ENCODE measurements at places on chromosomes 1 and 21.

- H3K27me3 ChIP-seq = no peaks in the 10 kb centered on the region
- H3K27ac ChIP-seq = no peak overlapping the region
- no peak overlapping the region for H3K4me3 ChIP-seq
- H3K36me3 ChIP-seq = peaks cover 82% of the 10 kb centered on the region
Measured at GRCh38 chr1:201137579-201138310, 10.8 kb upstream of the ASCL5 start.

- DNase-seq = peak; percentile 100
- H3K4me1 ChIP-seq = peaks cover 4% of the 10 kb centered on the region
Measured at GRCh38 chr1:21607549-21608529, 61.3 kb downstream of the RAP1GAP start.

- no peaks in the 10 kb centered on the region for H3K36me3 ChIP-seq
- H3K4me3 ChIP-seq = no peak overlapping the region
Measured at GRCh38 chr21:30027986-30028385, 88.2 kb upstream of the GRIK1 start.

GRCh38 chr1:65330021-65330420, 20.7 kb downstream of the DNAJC6 start:
- H3K4me1 ChIP-seq = no peaks in the 10 kb centered on the region
- DNase-seq = no peak
- no peak overlapping the region for H3K27ac ChIP-seq
- no peaks in the 10 kb centered on the region for H3K27me3 ChIP-seq

DNA sequence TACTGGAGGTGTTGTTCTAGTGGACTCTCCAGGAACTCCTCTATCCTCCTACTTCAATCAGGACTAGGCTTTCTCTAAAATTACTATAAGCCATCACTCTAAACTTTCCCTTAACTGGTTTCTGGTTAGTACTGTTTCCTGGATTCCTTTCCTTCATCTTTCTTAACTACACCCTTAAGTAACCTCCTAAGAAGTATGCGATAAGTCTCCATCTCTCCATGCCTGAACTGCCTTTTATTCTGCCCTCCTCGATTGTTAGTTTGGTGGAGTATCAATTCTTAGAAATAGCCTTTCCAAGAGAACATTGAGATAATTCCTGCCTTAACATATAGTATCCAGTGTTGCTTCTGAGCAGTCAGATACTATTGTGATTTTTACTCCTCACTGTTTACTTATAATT, 162.9 kb upstream of the PDE4B start:
- H3K4me1 ChIP-seq = no peaks in the 10 kb centered on the region
- no peak overlapping the region for H3K27ac ChIP-seq
- no peak overlapping the region for H3K4me3 ChIP-seq
- no peak for DNase-seq
- no peaks in the 10 kb centered on the region for H3K36me3 ChIP-seq
- no peaks in the 10 kb centered on the region for H3K27me3 ChIP-seq

DNA sequence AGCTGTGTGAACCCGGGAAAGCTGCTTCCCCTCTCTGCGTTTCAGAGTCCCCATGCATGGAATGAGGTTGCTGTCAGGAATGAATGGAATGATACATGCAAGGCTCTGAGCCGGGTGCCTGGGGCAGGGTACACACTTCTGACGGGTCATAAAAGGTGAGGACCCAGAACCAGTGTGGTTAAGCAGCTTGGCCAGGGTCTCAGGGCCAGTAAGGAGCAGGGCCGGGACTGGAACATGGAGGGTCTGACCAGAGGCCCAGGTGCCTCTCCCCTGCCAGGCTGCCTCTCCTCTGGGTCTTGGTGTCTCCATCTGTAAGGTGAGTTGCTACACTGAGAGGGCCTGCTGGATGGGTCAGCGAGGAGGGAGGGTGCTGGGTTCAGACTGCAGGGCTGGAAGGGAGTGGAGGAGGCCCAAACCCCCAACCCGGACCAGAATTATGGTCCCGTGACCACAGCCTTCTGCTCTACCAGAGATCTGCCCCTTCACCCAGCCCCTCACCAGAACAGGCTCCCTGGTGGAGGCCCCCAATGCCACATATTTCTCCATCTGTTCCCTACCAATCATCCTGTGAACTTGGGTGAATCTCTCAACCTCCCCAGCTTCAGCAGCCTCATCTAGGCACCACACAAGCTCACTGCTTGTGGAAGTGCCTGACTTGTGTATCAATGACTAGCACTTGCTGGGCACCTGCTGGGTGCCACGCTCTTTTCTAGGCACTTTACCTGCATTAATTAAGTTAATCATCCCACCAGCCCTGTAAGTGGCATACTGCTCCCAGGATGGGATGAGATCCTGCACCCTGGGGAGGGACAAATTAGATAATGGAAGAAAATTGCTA, 16.2 kb upstream of the LRP8 start:
- no peak overlapping the region for H3K27ac ChIP-seq
- H3K27me3 ChIP-seq = no peaks in the 10 kb centered on the region
- H3K4me1 ChIP-seq = no peaks in the 10 kb centered on the region
- H3K4me3 ChIP-seq = no peak overlapping the region

DNA sequence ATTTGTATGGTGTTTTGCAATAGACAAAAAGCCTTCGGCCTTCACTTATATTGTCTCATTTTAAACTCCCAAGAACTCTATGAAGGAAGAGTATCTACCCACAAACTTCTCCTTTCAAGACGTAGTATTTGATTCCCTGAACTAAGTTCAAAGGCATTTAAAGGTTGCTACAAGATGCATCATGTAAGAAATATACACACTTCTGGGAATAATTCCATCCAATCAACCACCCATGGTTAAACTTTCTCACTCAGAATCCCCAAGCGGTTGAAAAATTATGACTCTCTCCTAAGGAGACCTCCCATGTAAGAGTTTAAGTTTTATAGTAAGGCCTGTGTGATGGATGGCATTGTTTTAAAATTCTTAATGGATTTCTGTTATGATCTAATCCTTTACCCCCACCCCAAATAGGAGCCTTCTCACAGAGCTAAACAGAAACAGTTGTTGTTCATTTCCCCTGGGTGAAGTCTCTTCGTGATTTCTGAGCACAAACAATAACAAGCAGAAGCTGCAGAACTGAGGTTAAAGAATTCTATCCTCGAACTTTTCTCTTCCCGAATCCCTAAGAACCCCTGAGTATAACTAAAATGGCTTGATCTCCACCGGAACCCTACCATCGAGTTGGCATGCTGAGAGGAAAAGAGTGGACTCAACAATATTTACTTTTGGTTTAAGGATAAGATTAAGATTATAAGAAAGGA, 185.0 kb downstream of the TGFBR3 start:
- peaks cover 2% of the 10 kb centered on the region for H3K4me1 ChIP-seq
- no peak for DNase-seq
- no peaks in the 10 kb centered on the region for H3K27me3 ChIP-seq
- no peak overlapping the region for H3K27ac ChIP-seq

DNA sequence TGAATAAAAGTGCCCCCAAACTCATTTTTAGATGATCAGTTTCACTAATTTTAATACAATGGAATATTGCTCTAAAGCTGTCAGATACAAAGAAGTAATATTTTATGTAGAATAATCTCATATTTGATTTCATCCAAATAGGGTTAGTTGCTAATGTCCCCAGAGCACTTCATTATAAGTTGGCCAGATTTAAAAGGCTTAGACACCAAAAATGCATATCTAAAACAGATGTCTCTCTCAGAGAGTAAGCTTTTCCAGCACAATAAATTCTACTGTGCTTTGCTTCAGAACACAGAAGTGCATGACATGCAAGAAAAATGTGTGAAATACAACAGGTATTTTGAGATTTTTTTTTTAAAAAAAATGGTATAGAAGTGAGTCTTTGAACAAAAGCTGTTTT, 194.2 kb downstream of the LRRIQ3 start:
- H3K4me1 ChIP-seq = no peaks in the 10 kb centered on the region
- no peak overlapping the region for H3K27ac ChIP-seq
- H3K27me3 ChIP-seq = no peaks in the 10 kb centered on the region
- peak overlapping the region; percentile 26 for H3K4me3 ChIP-seq
- no peak for DNase-seq
- H3K36me3 ChIP-seq = no peaks in the 10 kb centered on the region

GRCh38 chr1:50978144-50978851, 8.3 kb downstream of the CDKN2C start:
- H3K27ac ChIP-seq = no peak overlapping the region
- H3K4me3 ChIP-seq = peak overlapping the region; percentile 79
- H3K27me3 ChIP-seq = peaks cover 98% of the 10 kb centered on the region
- no peaks in the 10 kb centered on the region for H3K36me3 ChIP-seq

GRCh38 chr21:45064091-45064490, 10.3 kb upstream of the ADARB1 start:
- H3K4me1 ChIP-seq = no peaks in the 10 kb centered on the region
- peak; percentile 63 for DNase-seq
- H3K27me3 ChIP-seq = no peaks in the 10 kb centered on the region
- H3K36me3 ChIP-seq = no peaks in the 10 kb centered on the region
- no peak overlapping the region for H3K27ac ChIP-seq

DNA sequence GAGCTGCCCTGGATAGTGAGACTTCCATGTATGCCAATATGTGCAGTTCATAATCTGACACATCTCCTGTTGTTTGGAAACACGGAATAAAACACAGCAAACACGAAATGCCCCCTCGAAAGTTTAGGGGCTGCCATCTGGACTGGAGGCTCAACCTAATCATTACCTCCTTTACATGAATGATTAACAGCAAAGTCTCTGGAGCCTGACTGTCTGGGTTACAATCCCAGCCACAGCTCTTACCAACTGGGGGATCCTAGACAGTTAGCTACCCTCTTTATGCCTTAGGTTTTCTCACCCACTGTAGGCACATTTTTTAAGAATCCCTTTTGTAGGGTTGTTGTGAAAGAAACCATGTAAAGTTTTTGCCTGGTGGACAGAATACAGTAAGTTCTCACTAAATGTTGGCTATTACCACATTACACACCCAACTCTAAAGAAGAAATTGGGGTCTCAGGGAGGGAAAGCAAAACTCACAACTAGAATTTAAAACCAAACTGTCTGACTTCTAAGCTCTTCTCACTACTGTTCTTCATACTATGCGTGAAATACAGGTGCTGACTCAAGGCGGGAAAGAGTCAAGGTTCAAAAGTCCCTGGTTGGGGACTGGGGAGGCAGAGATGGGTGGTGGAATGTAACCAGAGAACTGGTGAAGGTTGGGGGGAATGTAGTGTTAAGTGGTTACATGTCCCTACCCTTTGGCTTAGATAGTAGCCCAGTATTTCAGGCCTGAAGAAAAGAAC, 24.2 kb downstream of the CYP4A22 start:
- H3K4me3 ChIP-seq = no peak overlapping the region
- no peaks in the 10 kb centered on the region for H3K4me1 ChIP-seq
- DNase-seq = no peak

DNA sequence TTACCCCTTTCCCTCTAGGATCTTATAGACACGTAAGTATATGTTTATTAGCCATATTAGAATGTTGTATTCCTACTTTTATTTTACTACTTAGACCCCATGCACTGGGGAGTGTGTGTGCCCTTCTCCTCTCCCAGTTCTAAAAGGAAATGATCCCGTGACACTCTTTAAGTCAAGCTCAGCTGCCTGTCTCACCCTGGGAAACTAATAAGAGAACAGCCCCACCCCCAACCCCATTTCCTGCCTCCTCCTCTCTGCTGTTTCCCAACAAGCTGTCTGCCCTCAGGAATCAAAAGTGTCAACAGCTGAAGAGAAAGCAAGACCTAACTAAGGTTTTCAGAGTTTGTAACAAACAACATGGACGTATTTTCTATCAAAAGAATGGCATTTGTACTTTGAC, 92.6 kb upstream of the VAV3 start:
- H3K4me3 ChIP-seq = peak overlapping the region; percentile 2
- H3K4me1 ChIP-seq = peaks cover 13% of the 10 kb centered on the region
- no peaks in the 10 kb centered on the region for H3K36me3 ChIP-seq
- no peaks in the 10 kb centered on the region for H3K27me3 ChIP-seq
- H3K27ac ChIP-seq = no peak overlapping the region

DNA sequence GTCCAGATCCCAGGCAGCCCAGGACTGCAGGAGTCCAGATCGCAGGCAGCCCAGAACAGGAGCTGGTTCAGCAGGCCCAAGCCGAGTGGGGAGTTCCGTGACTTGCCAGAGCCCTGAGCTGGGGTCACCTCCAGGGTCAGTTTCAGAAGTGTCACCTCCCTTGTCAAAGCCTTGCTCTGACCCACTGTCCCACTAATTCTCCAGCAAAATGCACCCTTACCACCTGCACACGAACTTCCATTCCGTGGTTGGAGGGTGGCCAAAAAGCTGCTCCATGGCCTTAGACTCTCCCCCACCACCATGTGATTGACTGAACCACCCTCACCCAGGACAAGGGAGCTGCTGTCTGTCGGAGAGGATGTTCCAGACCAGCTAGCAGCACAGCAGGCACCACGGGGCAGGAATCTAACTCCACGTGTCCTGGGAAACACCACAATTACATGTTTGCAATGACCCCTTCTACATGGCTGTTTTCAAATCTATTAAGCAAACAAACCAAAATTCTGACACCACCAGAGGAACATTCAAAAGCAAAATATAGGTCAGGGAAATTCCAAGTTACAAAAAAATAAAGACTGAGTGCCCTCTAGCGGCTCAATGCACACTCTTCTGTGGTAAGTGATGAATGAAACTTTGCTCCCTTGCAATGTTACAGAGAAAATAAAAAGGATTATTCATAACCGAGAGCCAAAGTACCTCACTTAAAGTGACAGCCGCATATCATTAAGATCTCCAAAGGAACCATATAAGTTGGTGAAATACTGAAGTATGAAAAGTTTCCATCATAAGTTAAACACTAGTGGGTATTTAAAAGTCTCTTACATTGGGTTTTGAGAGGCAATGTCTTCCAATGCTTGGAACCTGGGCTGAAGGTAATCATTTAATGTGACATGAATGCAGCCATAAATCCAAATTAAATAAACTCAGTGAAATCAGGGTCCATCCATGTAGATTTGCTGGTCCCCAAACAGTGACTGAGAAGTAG, 76.3 kb downstream of the NPHP4 start:
- no peak overlapping the region for H3K4me3 ChIP-seq
- no peak overlapping the region for H3K27ac ChIP-seq
- H3K36me3 ChIP-seq = no peaks in the 10 kb centered on the region
- DNase-seq = peak; percentile 61
- no peaks in the 10 kb centered on the region for H3K4me1 ChIP-seq

DNA sequence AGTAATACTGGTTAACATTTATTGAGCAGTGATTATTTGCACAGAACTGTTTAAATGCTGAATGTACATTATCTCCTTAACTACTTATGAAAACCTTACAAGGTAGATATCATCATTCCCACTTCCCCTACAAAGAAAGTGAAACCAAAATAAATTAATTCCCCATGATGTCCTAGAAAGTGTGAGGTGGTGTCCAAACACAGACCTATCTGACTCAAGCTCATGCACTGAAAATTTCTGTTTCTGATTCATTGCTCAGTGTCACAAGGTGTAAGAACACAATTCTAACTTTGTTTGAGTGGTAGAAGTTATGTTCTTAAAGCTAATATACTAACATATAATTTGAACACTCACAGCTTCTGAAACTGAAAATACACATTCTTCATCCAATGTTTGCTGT, 178.7 kb downstream of the MRPL39 start:
- H3K4me3 ChIP-seq = no peak overlapping the region
- H3K27ac ChIP-seq = no peak overlapping the region
- no peaks in the 10 kb centered on the region for H3K4me1 ChIP-seq

All from endodermal cell (in vitro differentiated cells).